ENCODE measurements at places on chromosomes 13 and 19.

GRCh38 chr13:45063261-45063860 is 56.9 kb upstream of the GTF2F2 start:
- DNase-seq, result no peak

DNA sequence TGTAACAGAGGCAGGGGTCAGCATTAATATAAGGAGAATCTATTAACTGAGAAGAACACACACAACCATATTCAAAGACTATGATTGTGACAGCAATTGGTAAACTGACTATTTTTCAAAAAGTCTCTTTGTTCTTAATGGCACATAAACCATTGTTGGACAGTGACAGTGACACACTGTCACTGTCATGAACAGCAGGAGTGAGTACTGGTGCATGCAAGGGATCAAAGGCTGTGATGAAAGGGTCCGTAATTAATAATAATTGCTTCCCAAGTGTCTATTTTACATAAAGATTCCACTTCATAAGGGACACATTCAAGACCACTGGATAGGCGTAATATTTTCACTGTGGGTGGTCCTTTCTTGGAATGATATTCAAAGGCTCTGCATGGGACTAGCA is 50.7 kb downstream of the LHFPL6 start:
- DNase-seq, result no peak

DNA sequence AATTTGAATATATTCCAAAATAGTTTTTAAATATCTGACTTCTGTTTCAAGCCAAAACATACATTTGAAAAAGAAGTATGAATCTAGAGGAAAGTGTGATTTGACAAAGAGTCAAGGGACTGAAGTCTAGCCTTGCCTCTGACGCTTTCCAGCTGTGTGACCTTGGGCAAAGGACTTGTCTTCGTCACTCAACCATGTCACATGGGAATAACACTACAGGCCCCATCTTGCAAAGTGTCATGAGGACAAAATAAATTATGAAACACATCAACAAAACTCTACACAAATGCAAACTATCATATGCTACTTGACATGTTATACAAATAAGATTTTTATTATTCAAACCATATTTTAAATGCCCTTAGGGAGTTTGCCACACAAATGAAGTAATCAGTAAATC is 73.0 kb downstream of the CYSLTR2 start:
- DNase-seq, result no peak

GRCh38 chr19:43465468-43466120 is at the start of gene LYPD3:
Gene LYPD3 (minus strand): TSS chr19:43465608. CDS start chr19:43465571, 37 bp downstream.
- DNase-seq, result no peak

DNA sequence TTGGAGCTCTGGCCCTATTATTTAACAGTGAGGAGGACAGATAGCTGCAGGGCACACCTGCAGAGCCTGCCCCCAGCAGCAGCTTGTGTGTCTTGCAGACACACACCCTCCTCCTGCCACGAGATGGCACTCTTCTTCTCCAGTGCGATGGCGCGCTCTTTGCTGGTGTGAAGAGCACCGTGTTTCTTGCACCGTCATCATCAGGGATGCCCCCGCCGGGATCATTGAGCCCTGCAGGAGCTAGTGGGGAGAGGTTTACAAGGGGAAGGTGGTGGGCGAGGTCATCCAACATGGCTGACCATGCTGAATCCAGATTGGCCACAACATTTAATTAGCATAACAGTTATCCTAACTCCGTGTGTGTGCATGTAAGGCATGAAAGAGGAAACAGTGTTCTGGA is 105.6 kb downstream of the RAB20 start:
- peak; percentile 39 for DNase-seq

GRCh38 chr13:26920614-26921355 is 160.2 kb upstream of the GPR12 start:
- DNase-seq, result no peak

DNA sequence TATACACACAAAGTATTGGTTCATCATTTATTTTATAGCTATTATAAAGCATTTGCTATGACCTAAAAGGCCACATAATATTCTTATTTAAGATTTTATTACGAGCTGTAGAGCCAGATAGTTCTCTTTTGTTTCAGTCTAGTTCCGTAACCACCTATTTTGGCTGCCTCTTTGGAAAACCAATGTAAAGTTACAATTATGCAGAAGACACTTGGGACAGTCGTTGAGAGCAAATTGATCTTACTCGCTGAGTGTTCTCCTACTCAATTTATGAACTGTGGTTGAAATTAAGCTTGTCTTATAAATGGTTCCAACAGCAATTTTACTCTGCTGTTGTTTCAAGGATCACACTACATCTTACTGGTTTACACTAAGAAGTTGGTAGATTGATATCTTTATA is 122.3 kb downstream of the SLC7A1 start:
- no peak for DNase-seq

DNA sequence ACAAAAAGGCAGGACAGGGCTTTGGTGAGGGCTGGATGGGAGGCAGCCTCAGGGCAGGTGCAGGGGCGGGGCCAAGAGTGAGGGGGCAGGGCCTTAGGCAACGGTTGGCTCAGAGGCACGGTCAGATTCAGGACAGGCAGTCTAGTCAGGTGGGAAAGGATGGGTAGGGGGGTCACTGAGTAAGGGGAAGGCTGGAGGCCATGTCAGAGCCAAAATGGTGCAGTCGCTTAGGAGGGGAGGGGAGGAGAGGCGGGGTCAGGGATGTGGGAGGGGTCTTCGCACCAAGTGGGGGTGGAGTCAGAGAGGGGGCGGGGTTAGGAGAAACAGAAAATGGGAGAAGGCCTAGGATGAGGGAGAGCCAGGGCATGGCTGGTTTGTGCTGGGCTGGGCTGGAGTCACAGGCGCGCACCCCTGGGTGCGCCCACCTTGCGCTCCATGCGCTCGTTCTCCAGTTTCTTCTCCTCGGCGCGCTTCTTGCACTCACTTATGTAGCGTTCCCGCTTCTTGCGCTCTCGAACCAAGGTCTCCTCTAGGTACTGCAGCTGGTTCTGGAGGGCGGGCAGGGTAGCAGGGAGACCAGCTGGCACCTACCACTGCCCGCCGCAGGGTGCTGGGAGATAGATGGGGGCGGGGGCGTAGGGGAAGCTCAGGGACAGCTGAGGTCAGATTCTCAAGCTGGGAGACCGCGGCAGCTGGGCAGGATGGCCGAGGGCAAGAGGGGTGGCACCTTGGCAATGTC is 6.8 kb upstream of the RGL3 start:
- DNase-seq, result no peak

- no peak for DNase-seq
These were observed 30.7 kb downstream of the PDS5B start for GRCh38 chr13:32616883-32617511.

GRCh38 chr19:29488316-29488715 is 37.5 kb upstream of the VSTM2B start:
- no peak for DNase-seq

Measured in stimulated activated CD4-positive, alpha-beta T cell treated with anti-CD3 and anti-CD28 coated beads, Interleukin-2, amount 100 ng/mL, for 4 hours (primary cell).